ENCODE measurements at places on chromosomes 7 and 10.

DNA sequence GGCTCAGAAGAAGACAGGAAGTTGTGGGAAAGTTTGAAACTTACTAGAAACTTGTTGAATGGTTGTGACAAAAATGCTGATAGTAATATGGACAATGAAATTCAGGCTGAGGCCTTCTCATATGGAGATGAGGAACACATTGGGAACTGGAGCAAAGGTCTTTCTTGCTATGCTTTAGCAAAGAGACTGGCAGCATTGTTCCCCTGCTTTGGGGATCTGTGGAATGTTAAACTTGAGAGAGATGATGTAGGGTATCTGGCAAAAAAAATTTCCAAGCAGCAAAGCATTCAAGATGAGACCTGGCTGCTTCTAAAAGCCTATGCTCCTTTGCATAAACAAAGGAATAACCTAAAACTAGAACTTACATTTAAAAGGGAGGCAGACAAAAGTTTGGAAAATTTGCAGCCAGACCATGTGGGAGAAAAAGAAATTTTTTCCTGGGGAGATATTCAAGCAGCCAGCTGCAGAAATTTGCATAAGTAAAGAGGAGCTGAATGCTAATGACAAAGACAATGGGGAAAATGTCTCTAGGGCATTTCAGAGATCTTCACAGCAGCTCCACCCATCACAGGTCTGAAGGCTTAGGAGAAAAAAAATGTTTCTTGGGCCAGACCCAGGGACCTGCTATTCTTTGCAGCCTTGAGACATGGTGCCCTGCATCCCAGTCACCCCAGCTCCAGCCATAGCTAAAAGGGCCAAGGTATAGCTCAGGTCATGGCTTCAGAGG lies 16.5 kb upstream of the KCND2 start:
- DNase-seq: no peak

DNA sequence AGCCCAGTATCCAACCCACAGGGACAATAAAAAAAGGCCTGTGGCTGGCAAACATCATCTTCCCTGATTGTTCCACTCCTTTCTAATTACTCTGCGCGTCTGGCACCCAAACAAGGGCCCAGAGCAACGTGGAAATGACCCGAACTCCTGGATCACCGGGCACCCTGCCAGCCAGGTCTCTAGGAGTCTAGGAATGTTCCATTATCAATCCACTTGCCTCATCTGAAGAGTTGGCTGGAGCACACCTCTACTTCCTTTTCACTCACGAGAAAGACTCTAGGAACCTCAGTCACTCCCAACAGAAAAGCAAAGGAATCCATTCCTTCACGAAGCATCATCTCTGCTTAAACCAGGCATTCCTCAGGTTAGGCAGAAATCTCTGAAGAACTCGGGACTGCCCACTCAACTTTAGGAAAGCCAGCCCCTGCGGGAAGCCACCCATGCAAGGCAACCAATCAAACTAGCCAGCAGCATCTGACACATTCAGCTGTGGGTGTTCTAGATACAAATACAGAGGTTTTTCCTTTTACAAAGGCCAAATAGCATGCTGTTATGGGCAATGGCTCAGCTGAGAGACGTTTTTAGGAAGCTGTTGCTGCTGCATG lies 37.7 kb downstream of the ATXN7L1 start:
- DNase-seq: no peak

DNA sequence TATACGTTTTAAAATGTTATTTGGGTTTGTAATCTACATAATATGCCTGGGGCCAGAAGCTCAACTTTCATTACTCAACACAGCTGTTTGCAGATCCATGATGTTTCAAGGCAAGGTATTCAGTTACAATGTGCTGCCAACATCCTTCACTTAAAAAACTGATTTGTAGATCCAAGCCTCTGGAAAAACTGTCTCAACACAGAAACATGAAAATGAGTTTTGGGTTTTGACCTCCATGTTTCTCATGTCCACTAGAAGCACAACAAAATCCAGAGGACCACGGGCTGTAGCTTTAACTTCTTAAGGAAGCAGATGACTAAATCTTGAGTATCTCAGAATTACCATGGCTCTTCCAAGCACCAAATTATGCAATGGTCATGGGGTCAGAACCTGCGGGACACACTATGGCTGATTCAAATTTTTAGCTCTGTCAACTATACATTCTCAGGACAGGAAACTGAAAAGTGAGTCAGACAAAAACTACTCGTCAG lies 247.1 kb upstream of the GRB10 start:
- DNase-seq: no peak

- DNase-seq: no peak
Measured at GRCh38 chr7:88001744-88002530, 67.9 kb downstream of the ADAM22 start.

DNA sequence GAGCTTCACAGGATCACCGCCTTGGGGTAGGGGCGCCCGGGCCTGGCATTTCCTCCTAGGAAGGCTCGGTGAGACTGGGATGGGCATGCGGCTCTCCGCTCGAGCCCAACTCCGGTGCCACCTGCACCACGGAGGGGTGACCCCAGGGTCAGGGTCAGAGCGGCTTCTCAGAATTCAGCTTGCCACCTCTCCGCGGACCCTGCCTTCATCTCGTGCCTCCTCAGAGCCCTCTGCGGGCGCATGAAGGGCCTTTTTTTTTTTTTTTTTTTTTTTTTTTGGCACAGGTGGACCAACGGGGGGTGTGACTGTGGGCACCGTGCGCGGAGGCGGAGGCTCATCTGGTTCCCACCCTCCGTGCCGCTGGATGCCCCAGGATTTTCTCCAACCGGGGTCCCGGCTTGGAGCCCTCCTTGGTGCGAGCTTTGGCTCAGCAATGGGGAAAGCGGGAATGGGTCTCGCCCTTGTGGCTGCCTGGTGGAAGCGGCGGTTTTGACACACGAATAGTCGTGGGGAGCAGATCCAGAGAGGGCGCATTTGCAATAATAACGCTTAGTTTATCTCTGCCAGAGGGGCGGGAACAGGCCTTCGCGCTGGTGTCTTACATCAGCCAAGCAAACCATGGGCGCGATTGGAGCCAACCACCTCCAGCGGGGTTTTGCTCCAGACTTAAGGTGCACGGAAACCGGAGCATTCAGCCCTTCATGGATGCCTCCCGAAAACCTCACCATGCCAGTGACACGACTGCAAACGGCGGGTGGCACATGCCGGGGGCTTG lies 5.0 kb upstream of the TNRC18 start:
- DNase-seq: no peak

GRCh38 chr10:87706731-87707130 lies 47.1 kb downstream of the PAPSS2 start:
- no peak for DNase-seq

- DNase-seq: no peak
Measured at GRCh38 chr7:137772748-137773147, 74.0 kb downstream of the DGKI start.

DNA sequence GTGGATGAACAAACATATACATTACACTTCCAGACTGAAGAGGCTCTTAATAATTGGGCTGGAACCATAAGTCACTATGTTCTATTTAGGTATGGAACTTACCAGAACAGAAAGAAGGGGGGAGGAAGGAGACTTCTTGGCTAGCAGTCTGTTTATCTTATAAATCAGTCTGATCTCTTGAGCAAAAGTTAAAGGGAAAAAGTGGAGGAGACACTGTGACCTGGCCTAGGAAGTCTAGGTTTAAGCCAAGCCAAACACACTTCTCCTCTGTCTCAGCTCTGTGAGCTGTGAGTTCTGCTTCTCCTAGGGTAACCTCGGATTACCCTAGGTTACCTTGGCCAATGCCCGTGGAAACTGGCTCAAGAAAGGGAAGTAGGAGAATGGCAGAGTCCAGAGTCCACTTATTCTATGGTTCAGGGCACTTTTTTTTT lies 95.2 kb downstream of the PFKFB3 start:
- DNase-seq: no peak

GRCh38 chr7:38671911-38672905 lies 41.0 kb upstream of the AMPH start:
- no peak for DNase-seq

- no peak for DNase-seq
Measured at GRCh38 chr7:2572101-2572842, 13.5 kb downstream of the IQCE start.

DNA sequence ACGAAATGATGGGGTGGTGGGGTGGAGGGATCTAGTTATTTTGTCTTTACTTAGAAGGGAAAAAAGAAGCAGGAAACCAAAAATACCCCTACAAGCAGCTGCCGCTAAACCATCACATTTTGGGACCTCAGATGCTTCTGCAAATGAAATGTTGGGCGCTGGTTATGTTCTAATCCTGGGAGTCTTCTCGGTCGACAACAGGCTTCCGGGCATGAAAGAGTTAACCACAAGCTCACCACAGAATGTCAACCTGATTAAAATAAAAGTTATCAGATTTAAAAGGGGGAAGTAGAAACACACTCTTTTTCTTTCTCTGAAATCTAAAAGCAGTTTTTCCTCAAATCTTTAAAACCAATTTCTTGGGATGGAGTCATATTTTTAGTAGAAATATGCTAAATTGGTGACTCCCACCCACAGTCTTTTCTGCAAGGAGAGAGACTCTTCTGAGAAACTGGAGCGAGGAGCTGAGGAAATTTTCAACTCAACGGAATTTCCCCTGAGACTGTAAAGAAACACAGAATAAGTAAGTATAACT lies 16.8 kb downstream of the IL2RA start:
- DNase-seq: no peak

- DNase-seq: no peak
Measured at GRCh38 chr7:69703099-69703498, 104.8 kb downstream of the AUTS2 start.

DNA sequence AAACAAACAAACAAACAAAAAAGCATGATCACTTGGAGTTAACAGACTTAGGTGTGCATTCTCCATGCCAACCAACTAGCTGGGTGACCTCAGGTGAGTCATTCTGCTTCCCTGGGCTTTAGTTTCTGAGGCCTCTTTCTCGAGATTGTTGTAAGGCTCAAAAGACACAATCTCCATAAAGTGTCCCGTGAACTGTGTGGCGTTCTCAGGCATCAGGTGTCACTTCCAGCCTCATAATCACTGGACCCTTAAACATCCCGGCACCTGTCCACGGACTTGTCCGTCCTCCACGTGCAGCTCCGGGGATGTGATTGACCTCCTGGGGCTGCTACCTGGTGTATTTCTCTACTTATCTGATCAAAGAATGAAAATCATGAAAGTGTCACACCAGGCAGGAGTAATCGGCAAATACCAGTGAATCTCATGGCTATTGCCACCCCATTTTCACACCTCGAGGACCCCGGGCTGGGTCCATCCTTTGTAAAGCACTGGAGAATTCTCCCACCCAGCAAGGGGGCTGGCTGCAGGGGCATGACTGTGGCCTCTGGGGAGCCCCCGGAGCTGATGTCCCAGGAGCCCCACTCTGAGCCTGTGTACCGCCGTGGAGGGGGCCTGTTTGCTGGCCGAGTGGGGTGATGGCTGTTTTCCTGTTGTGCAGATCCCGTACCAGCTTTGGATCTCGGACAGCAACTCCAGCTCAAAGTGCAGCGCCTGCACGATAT lies 189.8 kb upstream of the SH2B2 start:
- DNase-seq: no peak

- DNase-seq: no peak
Measured at GRCh38 chr10:44567471-44567870, 182.6 kb upstream of the CXCL12 start.

GRCh38 chr7:117283779-117284178 lies 39.1 kb downstream of the WNT2 start:
- no peak for DNase-seq

DNA sequence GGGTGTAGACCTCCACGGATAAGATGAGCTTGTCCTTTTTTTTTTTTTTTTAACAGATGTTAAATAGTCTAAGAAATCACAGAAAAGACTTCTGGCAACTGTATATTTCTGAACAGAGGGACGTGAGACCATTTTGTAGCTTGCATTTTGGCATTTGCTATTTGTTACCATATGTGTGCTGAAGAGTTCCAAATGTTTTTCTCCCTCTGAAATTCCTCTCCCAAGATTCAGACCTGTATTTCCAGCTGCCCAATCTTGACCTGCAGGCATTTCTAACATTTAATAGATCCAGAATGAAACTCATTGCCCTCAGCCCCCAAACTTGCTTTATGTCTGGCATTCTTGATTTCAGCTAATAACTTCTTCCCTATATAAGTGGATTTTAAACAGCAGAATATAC lies 223.1 kb upstream of the FZD1 start:
- no peak for DNase-seq

DNA sequence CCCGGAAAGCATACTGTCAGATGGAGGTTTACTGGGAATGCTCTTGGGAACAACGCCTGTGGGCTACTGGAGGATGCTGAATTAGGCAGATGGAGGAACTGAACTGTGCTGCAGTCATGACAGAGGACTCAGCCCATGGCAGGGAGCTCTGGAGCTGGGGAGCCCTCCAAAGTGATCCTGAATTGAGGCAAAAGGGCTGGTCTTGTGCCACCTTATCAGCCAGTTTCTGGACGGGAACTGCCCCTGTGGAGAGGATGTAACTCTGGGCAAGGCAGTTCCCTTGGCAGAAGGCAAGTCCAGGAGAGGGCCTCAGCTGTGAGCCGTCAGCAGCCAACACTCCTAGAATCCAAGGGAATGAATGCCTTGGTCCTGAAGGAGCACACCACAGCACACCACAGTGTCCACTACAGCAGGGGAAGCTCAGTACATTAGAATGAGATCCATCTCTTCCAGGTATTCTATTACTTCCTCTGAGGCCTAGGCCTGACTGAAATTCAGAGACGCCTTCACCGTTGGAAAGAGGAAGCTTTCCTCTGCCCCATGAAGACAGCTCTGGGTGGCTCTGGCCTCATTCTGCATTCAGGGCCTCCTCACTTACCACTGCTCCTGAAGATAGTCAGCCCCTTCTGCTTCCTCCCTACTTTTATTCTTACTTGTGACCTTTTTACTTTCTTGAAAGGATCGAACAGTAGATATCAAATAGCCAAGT lies 139.6 kb upstream of the GPR26 start:
- DNase-seq: no peak

DNA sequence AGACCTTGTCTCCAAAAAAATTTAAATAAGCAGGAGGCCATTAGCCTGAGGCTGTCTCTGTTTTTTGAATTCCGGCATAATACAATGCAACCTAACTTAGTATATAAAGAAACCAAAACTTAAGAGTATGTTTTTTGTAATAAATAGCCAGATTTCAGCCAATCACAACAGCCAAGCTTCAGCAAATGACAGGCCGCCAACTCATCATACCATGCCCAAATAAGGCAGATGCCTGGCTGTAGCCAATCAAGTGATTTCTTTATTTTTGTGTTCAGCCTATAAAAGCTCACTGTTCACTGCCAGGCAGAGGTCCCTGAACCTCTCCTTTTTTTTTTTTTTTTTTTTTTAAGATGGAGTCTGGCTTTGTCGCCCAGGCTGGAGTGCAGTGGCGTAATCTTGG lies 12.7 kb upstream of the PURB start:
- DNase-seq: no peak

GRCh38 chr10:11602919-11603523 lies 8.4 kb downstream of the USP6NL start:
- no peak for DNase-seq
